ENCODE measurements at places on chromosomes 2 and 18.

DNA sequence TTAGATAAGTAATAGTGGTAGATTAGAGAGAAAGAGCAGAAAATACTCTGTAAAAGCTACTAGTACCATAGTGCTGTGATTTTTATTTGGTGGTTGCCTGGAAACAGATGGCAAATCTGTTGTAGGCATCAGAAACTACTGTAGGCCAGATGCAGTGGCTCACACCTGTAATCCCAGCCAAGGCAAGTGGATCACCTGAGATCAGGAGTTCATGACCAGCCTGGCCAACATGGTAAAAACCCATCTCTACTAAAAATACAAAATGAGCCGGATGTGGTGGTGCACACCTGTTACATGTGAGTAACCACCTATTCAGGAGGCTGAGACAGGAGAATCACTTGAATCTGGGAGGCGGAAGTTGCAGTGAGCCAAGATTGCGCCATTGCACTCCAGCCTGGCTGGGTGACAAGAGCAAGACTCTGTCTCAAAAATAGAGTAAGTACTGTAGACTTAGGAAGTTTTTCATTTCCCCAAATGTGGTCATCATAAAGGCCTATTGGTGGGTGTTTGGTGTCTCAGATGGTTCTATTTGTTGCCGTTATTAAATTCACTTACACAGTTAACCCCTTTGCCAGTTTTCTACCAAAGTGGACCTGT is 79.6 kb downstream of the SPTBN1 start:
- no peak for DNase-seq

- DNase-seq = no peak
Measured at GRCh38 chr2:46390901-46391395, 88.4 kb upstream of the TMEM247 start.

- no peak for DNase-seq
Measured at GRCh38 chr18:60873708-60874107, 459.5 kb upstream of the CDH20 start.

GRCh38 chr2:74693213-74693612 is 39.2 kb downstream of the SEMA4F start:
- DNase-seq = no peak

DNA sequence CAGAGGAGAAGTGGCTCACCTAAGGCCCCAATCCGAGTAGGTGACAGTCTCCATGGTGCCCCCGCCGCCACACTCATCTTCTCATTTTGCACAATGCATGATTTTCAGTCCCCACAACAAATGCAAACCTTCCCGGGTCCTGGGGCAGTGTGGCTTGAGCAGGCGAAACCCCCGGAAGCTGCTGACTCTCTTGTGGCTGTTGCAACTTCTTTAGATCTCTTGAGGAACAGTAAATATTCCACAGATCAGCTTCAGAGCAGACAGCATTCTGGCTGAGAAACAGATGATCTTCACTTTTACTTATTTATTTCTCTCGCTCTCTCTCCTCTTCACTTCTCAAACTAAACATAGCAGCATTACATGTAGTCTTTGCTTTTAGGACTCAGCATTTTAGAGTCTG is 51.9 kb downstream of the ASAP2 start:
- DNase-seq = no peak

- DNase-seq = no peak
Measured at GRCh38 chr2:241762933-241763369, 13.7 kb upstream of the GAL3ST2 start.

DNA sequence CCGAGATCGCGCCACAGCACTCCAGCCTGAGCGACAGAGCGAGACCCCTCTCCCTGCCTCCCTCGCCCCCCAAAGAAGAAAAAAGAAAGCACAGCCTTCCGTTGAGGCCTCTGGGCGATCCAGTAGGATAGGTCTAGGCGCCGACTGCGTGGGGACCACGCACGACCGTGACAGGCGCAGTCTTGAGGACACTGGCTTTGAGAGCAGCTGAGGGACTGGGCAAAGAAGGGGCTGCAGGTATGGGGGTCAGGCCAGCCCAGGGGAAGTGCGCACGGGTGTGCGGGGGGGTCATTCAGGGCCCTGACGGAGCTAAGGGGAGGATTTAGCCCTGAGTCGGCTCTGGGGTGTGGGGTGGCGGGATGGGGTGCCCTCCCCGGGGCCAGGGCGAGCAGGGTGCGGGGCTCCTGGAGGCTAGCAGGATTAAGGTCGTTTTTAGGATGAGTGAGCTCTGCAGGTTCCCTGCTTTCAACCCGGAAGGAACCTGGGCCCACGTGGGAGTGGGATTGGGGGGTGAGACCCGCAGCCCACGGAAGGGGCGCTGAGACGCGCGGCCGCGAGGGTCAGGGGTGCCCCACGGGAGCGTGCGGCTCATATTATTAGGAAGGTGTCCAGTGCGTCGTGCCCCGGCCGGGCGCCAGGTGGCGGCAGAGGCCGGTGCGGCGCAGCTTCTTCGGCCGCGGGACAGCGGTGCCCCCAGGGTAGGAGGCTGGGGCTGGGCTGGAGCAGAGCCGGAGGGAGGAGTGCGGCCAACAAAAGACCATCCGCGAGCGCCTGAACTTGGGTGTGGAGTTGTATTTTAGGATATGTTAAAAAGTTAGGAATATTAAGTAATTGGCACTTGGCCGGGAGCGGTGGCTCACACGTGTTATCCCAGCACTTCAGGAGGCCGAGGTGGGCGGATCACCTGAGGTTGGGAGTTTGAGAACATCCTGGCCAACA is 20.5 kb upstream of the ZNF236 start:
- no peak for DNase-seq

GRCh38 chr2:235511187-235511661 is 17.4 kb downstream of the AGAP1 start:
- no peak for DNase-seq

GRCh38 chr2:5394223-5394622 is 298.0 kb upstream of the SOX11 start:
- no peak for DNase-seq

DNA sequence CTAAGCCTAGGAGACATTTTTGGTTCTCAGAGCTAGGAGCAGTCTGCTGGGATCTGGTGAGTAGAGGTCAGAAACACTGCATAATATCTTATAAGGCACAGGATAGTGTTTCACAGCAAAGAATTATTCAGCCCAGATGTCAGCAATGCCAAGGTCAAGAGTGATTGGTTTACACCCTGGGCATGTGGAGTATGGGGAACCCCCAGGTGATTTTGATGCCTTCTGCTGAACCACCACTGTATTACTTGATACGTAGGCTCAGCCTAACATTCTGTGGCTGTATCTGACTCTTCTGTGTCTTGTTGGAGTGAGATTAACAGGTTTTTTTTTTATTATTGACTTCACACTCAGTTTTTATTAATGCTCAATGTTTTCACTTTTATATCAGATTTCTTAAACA is 6.0 kb downstream of the DDX18 start:
- no peak for DNase-seq

GRCh38 chr2:186052930-186053329 is 314.3 kb downstream of the FSIP2 start:
- no peak for DNase-seq

- no peak for DNase-seq
Measured at GRCh38 chr2:176088937-176089842, 3.3 kb upstream of the HOXD13 start.

DNA sequence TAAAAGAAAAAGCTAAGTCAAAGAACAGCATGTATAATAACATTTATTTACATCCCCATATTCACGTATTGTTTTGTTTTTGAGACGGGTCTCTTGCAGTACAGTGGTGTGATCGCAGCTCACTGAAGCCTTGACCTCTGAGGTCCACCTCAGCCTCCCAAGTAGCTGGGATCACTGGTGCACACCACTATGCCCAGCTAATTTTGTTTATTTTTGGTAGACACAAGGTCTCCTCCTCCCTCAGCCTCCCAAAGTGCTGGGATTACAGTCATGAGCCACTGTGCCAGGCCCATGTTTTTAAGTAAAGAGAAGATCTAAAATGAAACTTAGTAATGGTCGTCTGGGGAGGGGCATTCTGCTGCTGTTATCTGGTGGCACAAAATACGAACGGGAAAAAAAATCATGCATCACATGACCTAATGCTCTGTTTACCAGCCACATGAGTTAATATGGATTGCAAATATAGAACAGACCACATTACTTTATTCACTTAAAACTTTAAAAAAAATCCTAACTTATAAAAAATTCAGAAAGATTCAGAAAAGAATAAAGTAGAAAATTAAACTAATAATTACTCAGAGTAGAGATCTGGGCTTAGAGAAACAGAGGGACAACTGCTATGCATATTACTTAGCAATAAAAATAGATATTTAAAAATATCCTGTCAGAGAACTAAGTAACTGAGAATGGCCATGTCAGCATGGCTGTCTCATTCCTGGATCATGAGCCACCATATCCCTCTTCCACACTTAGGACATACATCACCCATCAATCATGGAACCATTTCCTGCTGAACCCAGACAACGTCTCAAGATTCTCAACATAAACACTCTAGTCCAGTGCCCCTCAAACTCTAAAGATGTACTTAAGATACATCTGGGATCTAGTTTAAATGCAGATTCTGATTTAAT is 7.3 kb downstream of the MMADHC start:
- no peak for DNase-seq

DNA sequence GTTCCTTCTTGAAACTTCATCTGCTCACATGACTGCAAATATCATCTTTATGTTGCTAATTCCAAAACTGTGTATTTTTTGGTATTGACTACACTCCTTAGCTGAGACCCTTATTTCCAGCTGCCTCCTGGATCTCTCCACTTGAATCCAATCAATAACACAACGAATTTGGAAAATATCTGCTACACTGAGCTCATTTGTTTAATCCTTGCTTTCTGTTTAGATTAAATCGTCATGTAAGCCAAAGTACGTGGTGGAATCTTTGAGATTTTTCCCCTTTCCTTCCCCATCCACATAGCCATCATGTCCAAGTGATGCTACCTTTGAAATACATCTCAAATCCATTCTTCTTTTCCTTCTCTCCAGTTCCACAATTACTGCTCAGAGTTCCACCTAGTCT is 15.6 kb downstream of the OTX1 start:
- no peak for DNase-seq

GRCh38 chr2:236614551-236614950 is 44.9 kb downstream of the ACKR3 start:
- DNase-seq = no peak

- no peak for DNase-seq
Measured at GRCh38 chr18:56568986-56569385, 69.4 kb downstream of the TXNL1 start.
